ENCODE measurements at places on chromosomes 12 and 14.

GRCh38 chr12:122558745-122559641 is 31.9 kb downstream of the KNTC1 start:
- DNase-seq: no peak

GRCh38 chr14:49489341-49489740 is 96.8 kb downstream of the RPS29 start:
- DNase-seq: no peak

DNA sequence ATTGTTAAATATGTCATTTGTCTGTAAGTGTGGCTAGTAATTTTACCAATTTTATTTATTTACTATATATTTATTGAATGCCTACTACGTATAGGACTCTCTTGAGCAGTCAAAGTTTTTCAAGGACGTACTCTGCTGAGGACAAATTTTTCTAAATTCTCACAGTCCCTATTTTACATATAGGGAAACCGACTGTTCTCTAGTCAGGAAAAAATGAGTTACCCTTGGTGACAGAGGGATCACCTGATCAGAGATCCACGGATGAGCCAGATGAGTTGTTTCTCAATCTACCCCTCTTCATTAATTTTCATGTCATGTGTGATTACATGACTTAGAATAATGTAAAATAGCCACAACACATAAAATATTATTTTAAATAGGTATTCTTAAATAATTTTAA is 96.2 kb upstream of the SLC38A2 start:
- DNase-seq: no peak

- DNase-seq: no peak
Measured at GRCh38 chr12:32522331-32523221, 123.2 kb downstream of the FGD4 start.

- no peak for DNase-seq
Measured at GRCh38 chr12:31000751-31001150, 72.9 kb upstream of the DDX11 start.

DNA sequence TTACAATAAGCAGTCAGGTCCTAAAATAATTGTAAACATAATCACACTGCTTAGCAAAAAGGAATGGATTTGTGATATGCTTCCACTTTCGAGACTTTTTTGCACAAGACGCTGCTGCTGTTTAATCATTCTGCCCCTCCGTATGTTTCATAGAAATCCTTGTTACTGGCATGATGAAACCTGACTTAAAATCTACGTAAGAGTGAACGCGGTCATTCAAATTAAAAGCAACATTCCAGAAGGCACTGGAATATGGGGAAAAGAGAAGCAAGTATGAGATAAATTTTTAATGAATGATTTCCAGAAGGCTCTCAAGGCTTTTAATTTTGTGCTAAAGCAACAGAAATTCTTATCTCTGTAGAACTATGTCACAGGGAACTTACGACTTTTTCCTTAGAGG is 1.1 kb downstream of the CNIH1 start:
- no peak for DNase-seq

GRCh38 chr12:84636801-84637290 is 275.8 kb downstream of the SLC6A15 start:
- no peak for DNase-seq

GRCh38 chr14:89674936-89675335 is 257.9 kb upstream of the FOXN3 start:
- no peak for DNase-seq

GRCh38 chr14:35050652-35051051 is 4.6 kb downstream of the FAM177A1 start:
- DNase-seq: no peak

- no peak for DNase-seq
Measured at GRCh38 chr14:21974741-21975140, 301.1 kb upstream of the OR4E1 start.

GRCh38 chr14:97021571-97022168 is 224.5 kb downstream of the VRK1 start:
- no peak for DNase-seq

- no peak for DNase-seq
Measured at GRCh38 chr12:1928439-1929121, 10.1 kb upstream of the CACNA2D4 start.

DNA sequence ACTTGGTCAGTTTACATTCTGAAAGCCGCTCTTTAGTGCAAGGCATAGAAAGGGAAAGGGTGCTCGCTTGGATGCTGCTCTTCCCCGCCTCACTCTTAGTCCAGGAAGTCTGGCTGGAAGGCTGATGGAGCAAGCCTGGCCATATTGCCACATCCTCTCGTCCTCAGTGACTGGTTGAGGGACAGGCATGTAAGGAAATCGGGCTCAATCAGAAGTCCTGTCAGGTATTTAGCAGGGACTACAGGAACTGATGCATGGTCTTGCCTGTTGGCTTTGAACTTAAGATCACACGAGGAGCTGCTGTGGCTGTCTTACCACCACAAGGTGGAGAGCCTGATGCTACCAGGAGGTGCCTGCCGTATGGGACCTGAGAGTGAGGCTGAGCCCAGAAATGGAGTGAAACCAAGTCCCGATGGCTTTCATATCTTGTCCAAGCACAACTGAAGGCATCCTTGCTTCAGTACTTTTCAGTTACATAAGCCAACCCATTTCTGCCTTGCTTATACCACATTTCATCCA is 10.7 kb upstream of the C12orf75 start:
- DNase-seq: no peak

DNA sequence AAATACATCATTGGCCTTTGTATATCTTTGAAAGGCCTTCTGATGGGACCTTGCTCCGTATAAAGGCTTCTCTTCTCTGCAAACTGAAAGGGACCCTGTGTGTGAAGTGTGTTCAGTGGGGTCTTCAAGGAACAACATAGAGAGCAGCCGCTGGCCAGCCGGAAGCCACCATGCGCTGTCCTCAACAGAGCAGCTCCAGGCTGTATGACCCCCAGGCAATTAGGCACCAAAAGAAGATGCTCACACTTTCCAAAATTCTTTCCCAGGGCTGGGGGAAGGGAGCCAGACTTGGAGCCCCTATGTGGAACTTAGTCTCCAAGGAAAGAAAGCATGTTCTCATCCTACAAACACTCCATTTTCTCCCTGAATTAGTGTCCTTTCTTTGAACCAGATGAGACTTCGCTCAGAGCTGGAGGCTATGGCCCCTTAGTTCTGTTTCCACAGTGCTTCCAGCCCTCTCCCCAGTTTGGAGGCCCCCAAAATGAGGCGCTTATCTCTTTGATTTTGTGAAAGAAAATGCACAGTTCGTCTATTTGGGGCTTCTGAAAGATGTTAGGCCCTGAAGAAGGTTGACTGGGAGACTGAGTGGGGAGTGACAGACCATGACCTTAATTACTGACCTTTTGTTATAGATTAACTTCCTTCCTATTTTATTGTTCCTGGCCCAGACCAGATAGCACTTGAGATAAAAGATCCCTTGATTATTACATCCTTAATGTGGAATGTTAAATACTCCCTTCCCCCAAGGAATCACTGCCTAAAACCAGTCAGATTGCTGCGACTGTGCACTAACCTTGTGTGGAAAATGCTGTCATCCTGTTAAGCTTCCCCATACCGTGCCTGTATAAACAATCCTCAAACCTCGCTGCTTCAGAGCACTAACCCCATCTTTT is 128.3 kb upstream of the FGD4 start:
- no peak for DNase-seq

DNA sequence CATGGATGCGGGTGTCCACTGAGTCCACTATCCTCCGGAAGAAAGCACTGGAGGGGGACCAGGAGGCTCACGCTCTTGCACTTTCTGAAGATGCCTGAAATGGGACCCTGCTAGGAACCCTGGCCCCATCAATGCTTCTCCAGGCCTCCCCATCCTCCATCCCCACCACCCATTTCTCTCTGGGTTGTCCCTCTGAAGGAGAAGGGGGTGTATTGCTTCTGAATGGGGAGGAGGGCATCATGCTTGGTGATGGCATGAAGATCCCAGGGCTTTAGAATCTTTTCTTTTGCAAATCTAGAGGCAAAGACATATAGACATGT is 681 bp upstream of the JPH4 start:
- no peak for DNase-seq

GRCh38 chr14:70879448-70879847 is 27.8 kb upstream of the PCNX1 start:
- DNase-seq: no peak

GRCh38 chr12:3081091-3081490 is 3.9 kb downstream of the TSPAN9 start:
- no peak for DNase-seq

DNA sequence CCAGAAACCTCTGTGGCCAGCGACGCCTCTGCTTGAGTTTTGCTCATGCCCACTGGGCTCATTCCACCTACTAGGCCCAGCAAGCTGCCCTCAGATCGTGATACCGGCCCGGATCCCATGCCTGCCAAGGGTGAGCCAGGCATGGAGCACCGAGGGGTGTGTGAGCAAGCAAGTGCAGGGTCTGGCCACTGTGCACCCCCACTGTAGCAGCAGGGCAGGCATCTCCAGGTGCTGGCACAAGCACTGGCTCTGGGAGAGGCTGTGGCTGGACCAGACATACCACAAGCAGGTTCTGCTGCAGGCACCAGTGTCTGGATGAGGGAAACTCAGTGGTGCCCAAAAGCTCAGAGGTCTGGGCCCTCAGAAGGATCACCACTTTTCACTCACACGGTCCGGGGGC is 20.6 kb downstream of the FAM186A start:
- DNase-seq: no peak

DNA sequence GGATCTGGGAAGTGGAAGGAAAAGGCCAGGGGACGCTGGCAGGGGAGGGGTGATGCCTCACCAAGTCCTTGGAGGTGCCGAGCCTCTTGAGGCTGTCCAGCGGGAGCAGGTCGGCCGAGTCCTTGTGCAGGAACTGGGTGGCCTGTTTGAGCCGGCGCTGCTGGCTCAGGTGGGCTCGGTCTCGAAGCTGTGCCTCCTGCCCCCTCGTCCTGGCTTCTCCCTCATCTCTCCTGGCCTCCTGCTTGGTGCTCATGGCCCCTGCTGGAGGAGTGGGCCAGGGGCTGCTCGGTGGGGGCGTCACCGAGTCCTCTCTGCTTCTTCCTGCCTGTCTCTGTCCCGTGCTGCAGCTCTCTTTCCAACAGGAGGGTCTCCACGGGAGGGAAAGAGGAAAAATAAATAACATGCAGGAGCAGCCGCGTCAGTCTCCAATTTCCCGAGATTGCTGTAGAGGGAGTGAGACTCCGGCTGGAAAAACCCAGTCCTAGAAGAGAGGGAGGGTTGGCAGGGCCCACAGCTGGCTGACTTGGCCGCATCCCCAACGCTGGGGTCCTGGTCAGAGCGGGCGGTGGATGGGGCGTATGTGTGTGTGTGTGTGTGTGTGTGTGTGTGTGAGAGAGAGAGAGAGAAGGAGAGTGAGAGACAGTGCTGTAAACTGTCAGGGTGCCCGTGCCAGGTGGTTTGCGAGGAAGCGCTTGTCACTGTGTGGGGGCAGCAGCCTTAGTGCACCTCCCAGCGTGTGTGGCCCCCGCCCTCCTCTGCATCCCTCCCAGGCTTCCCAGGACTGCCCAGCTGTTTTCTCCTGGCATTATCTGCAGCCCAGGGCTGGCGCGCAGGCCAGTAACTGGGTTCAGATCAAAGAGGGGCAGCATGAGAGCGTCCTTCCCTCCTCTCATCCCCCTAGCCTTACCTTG is at the start of gene NRIP2:
NRIP2 (minus strand) TSS at position 455 of the 911 bp plus-strand sequence; CDS start at position 403, 52 bp downstream.
- no peak for DNase-seq

Measured in stimulated activated CD8-positive, alpha-beta memory T cell treated with anti-CD3 and anti-CD28 coated beads, Interleukin-12 subunit alpha, Interleukin-12 subunit beta, amount 100 ng/mL, for 4 hours (primary cell).